ENCODE measurements at places on chromosomes 7 and 10.

GRCh38 chr7:46512891-46513413 is 591.9 kb upstream of the IGFBP3 start:
- no peak for DNase-seq

- peak; percentile 57 for DNase-seq
Observed at GRCh38 chr10:71213127-71213621, 804 bp downstream of the UNC5B start.

DNA sequence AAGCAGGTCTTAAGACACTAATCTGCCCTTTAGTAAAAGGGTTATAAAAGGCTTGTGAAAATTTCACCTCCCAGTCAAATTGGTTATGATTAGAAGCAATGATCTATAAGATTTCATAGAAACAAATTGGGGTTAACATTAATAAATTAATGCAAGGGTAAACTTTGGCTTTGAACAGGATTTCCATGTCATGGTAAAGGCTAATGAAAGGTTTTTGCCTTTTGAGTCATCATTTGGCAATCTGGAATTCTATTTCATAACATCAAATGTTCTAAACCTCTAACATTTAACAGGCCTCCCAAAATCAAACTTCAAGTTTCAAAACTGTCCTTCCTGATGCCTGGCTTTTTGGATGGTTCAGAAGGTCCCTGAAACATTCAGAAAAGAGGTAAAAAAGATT is 62.4 kb downstream of the COA1 start:
- DNase-seq, result no peak

DNA sequence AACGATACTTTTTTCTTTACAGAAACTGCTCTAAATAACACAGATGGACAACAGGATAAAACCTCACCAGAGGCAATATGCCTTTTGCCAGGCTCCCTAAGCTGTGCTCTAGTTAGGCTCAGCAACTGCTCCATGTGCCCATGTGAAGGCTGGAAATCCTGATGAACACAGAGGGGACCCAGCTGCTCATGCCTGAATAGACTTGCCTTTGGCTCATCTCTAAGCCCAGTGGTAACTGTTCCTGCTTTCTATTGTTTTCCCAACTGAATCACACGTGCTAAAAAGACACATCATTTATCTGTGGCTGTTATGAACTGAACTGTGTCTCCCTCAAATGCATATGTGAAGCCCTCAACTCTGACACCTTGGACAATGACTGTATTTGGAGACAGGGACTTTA is 110.4 kb downstream of the RNF216 start:
- no peak for DNase-seq

DNA sequence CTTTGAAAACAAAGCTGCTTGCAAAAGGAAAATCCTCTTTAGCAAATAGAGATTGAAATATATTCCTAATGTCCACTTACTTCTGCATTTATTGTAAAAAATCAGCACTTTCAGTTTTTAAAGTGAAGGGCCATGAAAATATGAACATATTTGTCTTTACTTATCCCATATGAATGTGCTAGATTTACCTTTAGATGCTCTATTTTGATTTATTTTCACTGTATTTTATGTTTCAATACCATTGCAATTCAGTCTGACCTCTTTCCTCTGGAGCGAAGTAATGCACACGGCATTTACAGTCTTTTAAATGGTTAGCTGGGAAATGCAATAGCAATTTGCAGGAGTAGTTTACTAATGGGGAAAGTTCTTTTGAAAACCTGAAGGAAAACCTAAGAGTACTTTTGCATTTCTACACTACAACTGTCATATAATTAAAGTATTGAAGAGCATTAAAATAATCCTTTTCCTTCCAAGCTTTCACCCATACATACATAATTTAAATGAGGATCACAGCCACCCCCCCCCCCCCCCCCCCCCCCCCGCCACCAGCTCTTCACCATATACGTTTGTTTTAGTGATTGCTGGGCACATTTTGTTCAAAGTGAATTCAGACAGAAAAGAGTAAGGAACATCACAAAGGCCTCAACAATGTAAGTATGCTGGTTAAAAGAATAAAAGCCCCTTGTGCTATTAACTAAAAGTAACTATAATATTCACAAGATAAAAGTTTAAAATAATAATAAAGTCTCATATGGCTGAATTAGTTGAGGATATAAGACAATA is 3.5 kb downstream of the SKIDA1 start:
- DNase-seq, result no peak

GRCh38 chr10:101174319-101174718 is 43.2 kb downstream of the TLX1 start:
- DNase-seq, result no peak

DNA sequence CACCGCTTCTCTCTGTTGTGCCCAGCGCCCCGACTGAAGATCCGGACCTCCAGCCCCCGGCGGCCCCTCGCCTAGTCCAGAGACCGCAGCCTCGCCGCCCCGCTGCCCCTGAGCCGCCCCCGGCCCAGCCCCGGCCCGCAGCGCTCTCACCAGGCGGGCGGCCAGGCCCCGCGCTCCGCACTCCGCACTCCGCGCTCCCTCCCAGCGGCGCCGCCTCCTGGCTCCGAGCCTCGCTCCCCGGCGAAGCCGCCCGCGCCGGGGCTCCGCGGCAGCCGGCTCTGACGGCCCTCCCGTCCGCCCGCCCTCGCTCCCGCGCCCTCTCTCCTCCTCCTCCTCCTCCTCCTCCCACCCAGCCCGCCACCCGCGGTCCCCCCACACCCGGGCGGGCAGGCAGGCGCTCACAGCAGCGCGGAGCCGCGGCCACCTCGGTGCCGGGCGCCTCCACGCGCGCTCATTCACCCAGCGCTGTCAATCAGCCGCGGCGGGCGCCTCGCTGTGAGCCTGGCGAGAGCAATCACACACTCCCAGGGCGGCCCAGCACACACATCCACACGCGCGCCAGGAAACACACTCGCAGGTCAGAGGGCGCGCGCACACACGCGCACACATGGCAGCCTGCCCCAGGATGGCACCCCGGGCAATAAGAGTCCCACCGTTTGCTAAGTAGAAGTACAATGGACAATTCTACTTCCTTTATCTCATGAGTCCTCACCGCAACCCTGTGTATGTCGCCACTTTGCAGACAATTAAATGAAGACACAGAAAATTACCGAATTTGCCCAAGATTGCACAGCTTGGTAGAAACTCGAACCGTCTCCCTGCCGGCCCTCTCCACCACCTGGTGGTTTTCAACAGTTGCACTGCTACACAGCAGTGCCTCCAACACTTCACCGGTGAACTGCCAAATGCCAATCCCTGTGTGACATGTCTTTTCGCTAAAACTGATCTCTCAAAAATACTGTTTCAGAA is at the start of gene PRRT4:
TSS of gene PRRT4 (minus strand) at position 280 of the 969 bp plus-strand sequence.
- peak; percentile 53 for DNase-seq

- no peak for DNase-seq
Observed at GRCh38 chr10:29563420-29564035, 71.2 kb downstream of the SVIL start.

- no peak for DNase-seq
Observed at GRCh38 chr7:31000161-31000693, 36.5 kb downstream of the GHRHR start.

DNA sequence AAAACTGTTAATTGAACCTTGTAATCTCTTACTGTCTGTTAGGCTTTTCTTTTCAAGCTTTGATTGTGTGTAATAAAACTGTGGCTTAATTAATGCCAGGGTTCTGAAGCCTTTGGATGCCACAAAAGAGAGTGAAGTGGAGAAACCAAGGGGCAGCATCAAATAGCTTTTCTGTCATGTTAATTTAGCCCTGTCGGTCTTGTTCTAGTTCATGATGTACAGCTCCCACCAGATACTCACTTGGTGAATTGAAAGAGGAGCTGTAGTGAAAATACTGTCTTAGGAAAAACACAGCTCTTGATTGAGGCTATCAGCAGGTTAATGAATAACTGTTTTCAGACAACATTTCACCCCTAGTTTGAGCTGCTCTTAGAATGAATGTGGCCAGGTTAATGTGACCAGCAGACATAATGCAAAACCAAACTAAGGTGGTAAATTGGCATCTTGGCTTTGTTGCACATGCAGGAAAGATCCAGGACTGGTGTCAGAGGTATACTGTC is 94.2 kb downstream of the POLL start:
- no peak for DNase-seq

- no peak for DNase-seq
Observed at GRCh38 chr10:14770927-14771326, 3.8 kb downstream of the FAM107B start.

- DNase-seq, result no peak
Observed at GRCh38 chr7:124338861-124339260, 306.0 kb upstream of the TMEM229A start.

- DNase-seq, result no peak
Observed at GRCh38 chr7:24917510-24918239, 62.3 kb downstream of the OSBPL3 start.

GRCh38 chr10:133401500-133401899 is 7.5 kb downstream of the MTG1 start:
- no peak for DNase-seq

DNA sequence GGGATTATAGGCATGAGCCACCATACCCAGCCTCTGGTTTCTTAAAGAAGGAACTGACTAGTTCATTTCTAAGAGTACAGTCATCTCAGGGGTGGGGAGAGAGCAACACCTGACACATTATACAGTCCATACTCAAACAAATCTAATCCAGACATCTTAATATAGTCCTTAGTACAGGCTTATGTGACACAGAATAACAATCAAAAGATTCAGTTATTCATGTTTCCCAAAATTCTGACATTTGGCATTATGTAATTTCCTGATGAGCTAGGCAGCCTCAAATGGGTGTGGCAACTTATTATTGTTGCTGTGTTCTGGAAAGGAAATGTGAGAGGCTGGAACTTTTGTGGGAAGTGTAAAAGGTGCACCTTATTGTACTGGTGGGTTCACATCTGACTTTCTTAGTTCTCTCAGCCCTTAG is 116.3 kb downstream of the WDFY4 start:
- no peak for DNase-seq

DNA sequence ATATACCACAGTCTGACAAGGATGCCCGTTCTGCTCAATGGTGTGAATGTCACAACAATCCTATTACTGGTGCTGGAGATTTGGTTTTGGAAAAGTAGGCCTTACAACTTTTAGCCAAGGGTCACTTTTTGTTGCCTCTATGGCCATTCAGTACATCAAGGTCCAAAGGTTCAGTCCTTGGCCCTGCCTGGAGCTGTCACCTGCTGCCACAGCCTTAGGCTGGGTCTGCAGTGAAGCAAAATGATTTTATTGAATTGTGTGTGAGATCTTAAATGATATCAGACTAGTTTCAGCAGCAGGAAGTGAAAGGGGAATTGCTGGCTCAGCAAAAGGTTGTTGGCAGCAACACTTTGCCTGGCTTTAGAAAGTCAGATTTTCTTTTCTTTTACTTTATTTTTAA is 427.6 kb downstream of the THSD7A start:
- DNase-seq, result no peak

- peak; percentile 52 for DNase-seq
Observed at GRCh38 chr7:29859524-29860185, 53.3 kb downstream of the WIPF3 start.

- DNase-seq, result no peak
Observed at GRCh38 chr10:52959810-52960209, 187.2 kb upstream of the MBL2 start.

GRCh38 chr7:26178272-26178960 is 22.1 kb downstream of the HNRNPA2B1 start:
- DNase-seq, result no peak

GRCh38 chr7:127258111-127258510 is 5.4 kb upstream of the GRM8 start:
- no peak for DNase-seq

- DNase-seq, result no peak
Observed at GRCh38 chr7:2326951-2327350, 12.7 kb upstream of the SNX8 start.

GRCh38 chr7:95126053-95126709 is 198.2 kb downstream of the PON1 start:
- no peak for DNase-seq

DNA sequence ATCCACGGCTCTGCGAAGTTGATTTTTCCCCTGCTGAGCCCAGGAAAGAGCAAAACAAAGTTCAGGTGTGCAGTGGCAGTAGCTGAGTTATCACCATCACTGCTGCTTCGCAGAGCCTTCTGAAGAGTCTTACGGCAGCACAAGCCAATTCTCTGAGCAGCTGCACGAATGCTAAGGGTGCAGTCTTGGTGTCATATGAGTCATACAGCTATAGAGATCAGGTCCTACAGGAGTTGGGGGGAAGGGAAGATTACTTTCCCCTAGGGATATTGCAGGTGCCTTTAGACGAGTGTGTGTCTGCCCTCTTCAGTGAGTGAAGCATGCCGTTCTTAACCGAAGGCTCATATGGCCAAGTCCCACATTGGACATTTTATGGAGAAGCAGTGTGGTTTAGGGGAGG is 227.8 kb downstream of the CELF2 start:
- no peak for DNase-seq

DNA sequence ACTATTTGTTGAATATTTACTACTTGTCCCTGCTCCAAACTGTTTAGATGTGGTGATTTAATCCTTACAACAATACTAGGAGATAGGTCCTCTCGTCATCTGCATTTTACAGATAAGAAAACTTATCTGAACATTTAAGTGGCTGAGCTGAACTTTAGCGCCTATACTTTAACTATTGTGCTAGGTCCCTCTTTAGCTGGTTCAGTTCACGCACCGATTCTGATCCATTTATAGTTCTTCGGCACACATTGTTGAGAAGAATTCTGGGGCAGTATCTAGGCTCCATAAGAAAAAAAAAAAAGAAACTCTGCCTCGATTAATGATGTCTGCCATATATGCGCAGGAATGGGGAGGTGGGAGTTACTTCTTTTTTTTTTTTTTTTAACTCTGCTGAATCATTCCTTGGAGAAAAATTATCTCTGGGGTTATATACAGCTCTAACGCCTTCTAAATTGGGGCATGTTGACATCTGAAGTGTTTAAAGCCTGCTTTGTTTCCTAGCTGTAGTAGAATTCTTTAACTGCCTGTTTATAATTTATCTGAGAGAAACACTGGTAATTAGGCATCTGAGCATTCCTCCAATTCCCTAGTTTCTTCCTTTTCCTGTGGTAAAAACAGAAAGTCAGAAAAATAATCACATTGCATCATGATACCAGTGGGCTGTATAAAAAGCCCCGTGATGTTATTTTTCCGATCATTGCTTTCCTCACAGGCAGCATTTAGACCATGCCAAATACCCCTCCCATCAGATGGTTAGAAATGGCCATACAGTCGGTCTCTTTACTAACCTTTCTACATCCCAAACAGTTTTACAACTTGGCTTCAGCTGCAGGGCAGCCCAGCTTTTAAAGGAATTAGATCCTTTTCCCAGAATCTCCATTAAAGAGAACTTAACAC is 98.5 kb upstream of the KDM7A start:
- DNase-seq, result no peak

- peak; percentile 83 for DNase-seq
Observed at GRCh38 chr7:95772298-95772770, at the start of gene DYNC1I1. DYNC1I1 (plus strand) TSS chr7:95772554; CDS start chr7:95804730, 32,176 bp downstream.

DNA sequence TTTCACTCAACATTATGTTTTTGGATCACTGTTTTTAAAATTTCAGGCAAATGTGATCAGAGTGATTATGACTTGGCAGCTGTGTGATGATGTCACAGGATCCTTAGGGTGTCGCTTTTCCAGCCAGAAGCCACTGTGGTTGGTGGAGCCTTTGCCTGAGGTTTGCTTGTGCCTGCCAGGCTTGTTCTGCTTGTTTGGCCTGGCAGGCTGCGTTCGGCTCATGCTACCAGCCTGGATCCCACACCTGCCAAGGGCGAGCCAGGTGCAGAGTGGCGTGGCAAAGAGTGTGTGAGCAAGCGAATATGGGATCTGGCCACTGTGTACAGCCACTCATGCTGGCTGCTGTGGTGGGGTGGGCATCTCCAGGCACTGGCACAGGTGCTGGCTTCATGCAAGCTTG is 55.7 kb downstream of the ADK start:
- no peak for DNase-seq
